Ovary (tissue), 10 donors: ENCODE measurements at places on chromosomes 12 and 14. TPM values are rescaled to one million over a fixed set of nuclear protein-coding genes. Genes with fewer than 3 reads are reported as not detected.

- DNase-seq, result no peak
Observed at GRCh38 chr14:89990623-89991275, 35.0 kb downstream of the TDP1 start.

DNA sequence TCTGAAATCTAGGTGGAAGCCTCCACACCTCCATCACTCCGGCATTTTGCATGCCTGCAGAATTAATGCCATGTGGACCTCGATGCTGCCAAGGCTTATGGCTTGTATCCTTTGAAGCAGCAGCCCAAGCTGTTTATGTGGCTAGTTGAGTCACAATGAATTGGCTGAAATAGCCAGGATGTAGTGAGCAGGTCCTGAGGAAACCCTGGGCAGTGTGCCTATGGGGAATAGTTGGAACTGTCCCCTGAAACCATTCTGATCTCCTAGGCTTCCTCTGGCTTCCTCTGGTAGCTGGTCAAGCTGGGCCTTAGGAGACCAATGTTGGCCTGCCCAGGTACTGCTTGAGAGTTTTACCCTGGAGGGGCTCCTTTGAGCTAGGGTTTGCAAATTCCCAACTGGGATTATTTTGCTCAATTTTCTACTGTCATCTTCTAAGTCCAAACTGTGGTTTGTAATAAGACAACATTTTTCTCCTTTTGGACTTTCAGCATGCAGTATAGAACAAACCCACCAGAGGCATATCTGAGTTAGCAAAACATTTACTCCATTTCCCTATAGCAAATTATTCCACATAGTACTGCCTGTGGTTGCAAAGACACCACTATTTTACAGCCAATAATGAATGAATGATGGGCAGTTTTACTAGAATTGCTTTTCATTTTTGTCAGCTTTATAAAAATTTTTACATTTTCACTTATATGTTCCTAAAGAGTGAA is 85.1 kb upstream of the AMIGO2 start:
- no peak for DNase-seq

DNA sequence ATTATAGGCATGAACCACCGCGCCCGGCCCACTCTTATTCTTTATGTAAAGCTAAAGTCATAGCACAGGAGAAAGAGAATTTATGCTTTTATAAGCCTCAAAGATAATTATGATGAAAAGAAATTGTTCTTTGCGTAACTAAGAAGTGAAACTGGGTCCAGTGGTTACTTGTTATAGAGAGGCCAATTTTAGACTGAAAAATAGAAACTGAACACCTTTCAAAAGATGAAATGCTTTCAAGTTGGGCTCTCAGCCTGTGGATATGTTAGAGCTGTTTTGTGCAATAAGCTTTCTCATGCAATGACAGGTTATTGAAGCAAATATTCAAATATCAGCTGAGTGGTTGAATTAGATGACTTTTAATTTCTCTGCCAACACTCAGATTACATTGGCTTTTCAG is 7.9 kb downstream of the TMEM253 start:
- no peak for DNase-seq

DNA sequence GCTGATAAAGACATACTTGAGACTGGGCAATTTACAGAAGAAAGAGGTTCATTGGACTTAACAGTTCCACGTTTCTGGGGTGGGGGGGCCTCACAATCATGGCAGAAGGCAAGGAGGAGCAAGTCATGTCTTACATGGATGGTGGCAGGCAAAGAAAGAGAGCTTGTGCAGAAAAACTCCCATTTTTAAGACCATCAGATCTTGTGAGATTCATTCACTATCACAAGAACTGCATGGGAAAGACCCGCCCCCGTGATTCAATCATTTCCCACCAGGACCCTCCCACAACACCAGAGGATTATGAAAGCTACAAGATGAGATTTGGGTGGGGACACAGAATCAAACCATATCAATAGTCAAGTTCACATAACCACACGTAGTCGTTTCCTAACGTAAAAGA is 85.5 kb downstream of the USP15 start:
- no peak for DNase-seq

- no peak for DNase-seq
Observed at GRCh38 chr12:49225576-49226166, 36.8 kb upstream of the TUBA1A start.

DNA sequence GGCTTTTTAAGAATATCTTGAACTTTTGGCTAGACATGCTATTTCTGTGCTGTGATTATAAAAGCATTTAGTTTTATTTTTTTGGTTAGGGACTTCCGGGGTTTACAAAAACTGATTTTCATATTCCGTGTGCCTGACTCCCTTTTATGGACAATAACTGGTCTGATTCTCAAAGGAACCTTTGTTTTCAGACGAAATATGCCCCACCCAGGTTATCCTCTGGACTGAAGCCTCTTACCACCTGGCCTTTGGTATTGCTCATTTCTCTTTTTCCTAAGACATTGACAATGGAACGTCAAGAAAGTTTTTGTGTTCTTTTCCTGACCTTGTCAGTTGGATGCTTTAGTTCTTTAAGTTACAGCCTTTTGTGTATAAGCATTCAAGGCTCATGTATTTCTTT is 10.8 kb downstream of the TIGAR start:
- DNase-seq, result no peak

Gene LBHD2
- total RNA-seq, result not detected

Gene GCH1
- 2.8 TPM for total RNA-seq

Gene ALKBH1
- total RNA-seq, result 9.7 TPM
